ENCODE measurements at places on chromosomes 12 and 14.

DNA sequence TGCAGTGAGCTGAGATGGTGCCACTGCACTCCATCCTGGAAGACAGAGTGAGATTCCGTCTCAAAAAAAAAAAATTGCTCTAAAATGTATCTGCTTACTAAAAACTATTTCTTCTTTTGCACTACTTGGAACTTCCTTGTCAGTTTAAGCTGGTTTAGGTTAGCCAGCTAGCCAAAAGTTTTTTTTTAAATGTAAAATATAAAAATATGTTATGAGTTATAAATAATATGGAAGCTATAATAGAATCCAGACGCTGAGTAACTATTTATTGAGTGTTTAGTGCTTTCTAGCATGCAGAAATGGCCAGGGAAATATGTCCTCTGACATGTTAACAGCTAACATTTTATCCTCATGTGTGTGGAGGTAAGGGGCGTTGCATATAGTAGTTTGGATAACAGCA, 85.6 kb downstream of the PLEKHA5 start:
- no peak for DNase-seq

- no peak for DNase-seq
These were observed 95.8 kb downstream of the TMTC3 start for GRCh38 chr12:88237954-88238353.

GRCh38 chr12:98951406-98951805, 306.3 kb downstream of the APAF1 start:
- no peak for DNase-seq

DNA sequence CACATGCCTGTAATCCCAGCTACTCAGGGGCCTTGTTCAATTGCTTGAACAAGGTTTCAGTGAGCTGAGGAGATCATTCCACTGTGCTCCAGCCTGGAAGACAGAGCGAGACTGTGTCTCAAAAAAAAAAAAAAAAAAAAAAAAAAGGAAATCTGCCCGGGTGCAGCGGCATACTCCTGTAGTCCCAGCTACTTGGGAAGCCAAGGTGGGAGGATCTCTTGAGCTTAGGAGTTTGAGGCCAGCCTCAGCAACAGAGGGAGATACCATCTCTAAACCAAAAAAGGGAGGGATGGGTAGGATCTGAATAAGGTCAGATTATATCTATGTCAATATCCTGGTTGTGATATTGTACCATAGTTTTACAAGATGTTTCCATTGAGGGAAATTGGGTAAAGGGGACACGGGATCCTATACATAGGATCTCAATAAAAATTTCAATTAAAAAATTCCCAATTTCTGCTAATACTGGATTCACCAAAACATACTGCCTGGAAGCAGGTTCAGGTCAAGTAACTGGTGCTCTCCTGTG, 76.4 kb downstream of the BORCS5 start:
- DNase-seq, result no peak

DNA sequence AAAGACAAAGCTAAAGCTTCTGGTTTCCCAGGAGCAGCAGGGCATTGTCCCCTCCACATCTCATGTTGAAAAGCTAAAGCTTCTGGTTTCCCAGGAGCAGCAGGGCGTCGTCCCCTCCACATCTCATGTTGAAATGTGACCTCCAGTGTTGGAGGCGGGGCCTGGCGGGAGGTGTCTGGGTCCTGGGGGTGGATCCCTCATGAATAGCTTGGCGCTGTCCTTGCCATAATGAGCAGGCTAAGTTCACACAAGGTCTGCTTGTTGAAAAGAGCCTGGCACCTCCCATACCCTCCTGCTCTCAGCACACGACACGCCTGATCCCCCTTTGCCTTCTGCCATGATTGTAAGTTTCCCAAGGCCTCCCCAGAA, 123.7 kb downstream of the PIWIL1 start:
- DNase-seq, result no peak

DNA sequence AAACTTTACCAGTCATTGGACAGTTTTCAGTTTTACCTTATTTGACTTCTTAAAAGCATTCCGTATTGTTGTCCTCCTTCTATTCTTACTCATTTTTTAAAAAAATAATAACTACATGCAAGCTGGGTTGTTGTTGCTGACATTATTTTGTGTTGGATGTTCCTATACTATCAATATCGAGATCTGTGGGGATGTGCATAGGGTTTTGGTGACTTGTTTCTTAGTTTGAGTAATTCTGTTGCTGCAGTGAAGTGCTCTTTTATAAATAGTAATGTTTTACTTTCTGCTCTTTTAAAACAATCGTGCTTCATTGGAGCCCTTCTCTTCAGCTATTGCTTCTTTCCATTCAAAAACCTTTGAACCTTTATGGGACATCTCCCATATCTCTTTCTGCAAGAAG, 79.4 kb downstream of the METTL25 start:
- no peak for DNase-seq

Data from hippocampal formation (tissue), 2 donors.